ENCODE measurements at places on chromosomes 3 and 15.
A peak's percentile ranks its signal among the peaks of the same experiment; 100 is the strongest.

- DNase-seq: no peak
These were observed 62.2 kb upstream of the ZNF280D start for GRCh38 chr15:56795502-56795901.

GRCh38 chr3:113039546-113039945, 48.8 kb downstream of the GTPBP8 start:
- no peak for DNase-seq

DNA sequence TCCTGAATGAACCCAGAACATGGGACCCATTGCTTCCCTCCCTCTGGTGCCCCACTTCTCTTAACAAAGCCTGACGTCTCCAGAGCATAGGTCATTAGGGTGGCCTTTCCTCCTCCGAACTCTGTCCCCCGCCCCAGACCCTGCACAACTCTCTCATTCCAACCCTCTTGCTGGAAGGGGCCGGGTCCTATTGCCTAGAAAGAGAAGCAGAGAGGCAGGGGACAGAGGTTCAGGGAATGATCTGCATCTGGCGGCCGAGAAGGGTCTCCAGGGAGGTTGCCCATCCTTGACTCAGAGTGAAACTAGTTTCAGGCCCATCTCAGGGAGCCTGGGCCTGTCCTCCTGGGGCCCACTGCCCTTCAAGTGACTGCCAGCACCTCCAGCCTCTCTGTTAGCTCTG, 79.0 kb downstream of the LINGO1 start:
- DNase-seq: no peak

- no peak for DNase-seq
These were observed 133.9 kb upstream of the PLXNA1 start for GRCh38 chr3:126848991-126849390.

DNA sequence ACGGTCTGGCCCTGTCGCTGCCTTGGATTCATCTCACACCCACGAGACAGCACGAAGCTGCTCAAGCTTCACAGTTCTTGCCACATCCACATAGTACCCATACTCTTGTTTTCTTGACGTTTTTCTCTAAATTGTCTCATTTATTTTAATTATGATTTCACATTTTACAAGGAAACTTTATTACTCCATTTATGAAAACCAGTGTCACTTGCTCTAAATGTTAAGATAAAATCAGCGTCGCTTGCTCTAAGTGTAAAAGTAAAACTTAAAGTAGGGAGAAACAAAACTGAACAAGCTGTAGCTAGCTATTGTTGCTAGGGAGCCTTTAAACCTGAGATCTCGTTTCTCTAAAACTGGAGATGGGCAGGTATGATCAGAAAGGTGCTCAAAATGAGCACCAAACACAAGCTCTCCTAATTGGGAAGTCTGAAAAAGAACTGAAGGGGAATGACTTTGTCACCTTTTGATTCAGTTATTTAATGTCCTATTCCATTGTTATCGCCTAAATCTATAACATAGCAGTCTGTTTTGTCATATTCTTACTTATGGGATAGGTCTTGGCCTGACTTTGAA, 680 bp downstream of the IFT122 start:
- DNase-seq: no peak

- no peak for DNase-seq
These were observed 13.2 kb downstream of the GREM1 start for GRCh38 chr15:32730677-32731654.

GRCh38 chr3:64945171-64945729, 257.4 kb upstream of the ADAMTS9 start:
- DNase-seq: peak; percentile 92

DNA sequence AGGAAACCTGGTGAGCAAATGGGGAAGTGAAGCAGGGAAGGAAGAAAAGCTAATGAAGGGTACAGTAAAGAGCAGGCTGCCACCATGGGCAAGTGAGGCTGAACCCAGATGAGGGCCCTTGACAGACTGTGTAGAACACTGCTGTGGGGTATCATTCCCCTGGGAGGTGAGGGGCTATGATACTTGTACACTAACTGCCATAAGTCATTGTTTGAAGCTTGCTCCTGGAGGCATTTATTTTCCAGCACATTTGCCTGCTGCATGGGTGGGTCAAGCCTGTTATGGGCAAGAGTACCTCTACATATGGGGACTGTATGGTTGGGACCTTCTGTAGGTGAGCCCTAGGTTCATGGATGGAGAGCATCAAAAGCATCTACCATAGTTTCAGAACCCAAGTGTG, 57.4 kb downstream of the POMGNT2 start:
- DNase-seq: no peak

DNA sequence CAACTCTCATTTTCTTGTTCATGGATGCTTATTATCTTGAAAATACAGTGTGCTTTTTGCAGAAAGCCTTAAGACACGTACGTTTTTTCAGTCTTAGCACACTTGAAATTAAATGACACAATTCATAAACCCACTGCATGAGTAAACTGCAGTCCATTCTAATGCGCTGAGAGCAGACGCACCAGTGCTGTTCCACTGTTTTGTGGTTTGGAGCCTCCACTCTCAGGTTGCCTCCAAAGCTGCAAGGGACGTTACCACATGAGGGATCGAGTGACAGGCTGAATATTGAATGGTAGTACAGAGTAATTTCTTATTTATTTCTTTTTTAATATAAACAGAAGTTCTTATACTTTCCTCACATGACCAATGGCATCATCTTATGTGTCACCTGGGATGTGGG, 12.3 kb downstream of the IQCH start:
- DNase-seq: no peak

GRCh38 chr15:101523560-101523940, 34.0 kb upstream of the PCSK6 start:
- no peak for DNase-seq

- no peak for DNase-seq
These were observed 583 bp downstream of the EAF1 start for GRCh38 chr3:15427981-15428380.

Measured in NT2/D1 (cell line).